Stimulated activated CD8-positive, alpha-beta memory T cell treated with anti-CD3 and anti-CD28 coated beads, Interleukin-12 subunit alpha, Interleukin-12 subunit beta, amount 100 ng/mL, for 1 hour (primary cell): ENCODE measurements at places on chromosomes 11 and 22.

DNA sequence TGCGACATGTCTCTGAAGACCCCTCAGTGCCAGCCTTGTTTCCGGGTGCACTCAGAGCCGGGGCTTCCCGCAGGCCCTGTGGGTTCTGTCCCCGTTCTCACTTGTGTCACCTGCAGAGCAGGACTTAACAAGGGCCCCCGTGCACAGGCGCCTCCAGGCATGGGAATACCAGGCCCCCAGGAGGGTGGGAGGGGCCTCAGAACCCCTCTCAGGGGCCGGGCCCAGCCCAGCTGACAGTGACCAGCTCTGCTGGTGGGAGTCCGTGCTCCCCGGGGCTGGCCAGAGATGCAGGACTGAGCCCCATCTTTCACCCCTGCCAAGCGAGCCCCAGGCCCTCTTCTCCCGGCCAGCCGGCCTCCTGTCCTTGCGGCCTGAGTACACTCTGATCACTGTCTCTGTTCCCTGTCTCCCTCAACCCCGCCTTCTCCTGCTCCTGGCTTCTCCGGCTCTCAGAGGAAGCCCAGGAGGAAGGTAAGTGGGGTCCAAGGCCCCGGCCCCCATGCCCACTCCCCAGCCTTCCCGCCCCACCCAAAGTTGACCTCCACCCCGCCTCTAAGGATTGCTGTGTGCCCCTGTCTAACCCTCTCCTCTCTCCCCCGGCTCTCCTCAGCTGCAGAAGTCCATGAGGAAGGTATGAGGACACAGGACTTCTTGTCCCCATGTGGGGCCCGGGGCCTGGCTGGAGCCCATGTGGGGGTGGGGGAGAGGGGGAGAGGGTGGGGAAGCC lies 5.3 kb downstream of the TNNT3 start:
- no peak for DNase-seq

DNA sequence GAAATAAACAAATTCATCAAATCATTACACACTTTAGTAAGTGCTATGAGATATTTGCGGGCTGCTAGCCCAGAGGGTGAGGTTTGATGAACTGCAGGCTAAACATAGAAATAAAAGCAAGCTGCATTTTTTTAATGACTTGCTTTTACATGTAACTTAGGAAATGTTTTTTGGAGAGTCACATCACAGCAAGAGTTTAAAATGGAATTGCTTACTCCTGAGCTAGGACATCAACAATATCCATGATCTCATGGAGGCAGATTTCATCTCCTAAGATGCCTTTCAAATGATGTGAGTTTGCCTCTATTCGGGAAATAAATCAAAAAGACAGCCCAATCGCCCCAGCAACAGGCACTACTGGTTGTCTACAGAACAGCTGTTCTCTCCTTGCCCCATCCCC lies 73.4 kb upstream of the CD44 start:
- no peak for DNase-seq

GRCh38 chr11:132464939-132465338 lies 1067.4 kb downstream of the OPCML start:
- no peak for DNase-seq

DNA sequence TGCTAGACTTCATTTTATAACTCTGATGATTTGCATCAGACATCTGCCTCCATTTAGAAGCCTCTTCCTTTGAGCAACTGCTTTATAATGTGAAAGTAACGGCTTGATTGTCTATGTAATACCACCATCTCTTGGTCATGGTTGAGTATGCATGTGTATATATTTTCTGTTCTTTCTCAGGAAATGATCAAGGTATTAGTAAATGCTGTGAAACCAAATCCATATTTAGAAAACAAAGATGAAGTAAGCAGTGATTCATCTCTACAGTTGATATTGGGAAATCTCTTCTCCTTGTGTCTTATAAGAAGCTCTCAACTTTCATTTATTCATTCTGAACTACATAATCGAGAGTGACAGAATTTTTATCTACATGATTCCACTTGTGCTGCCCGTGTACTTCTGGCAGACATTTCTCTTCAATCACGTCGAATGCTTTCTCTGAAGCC lies 104.6 kb upstream of the ANO3 start:
- no peak for DNase-seq

DNA sequence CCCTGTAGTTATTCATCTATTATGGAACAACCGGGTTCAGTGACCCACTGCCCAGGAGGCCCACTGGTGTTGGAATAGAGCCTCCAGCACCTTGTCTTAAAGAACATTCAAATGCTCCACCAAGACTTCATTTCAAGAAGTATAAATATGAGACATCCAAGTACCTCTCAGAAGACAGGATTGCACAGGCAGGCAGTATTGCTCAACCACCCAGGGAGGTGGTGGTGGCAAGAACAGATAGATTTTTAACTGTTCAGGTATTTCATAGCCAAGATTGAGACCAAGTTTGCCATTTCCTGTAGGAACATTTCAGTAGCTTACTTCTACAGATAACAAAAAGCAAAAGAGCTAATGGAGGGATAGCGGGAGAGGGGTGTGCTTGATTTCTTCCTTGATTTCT lies 78.7 kb downstream of the COMMD9 start:
- no peak for DNase-seq
